ENCODE measurements at places on chromosomes 5 and 9.

DNA sequence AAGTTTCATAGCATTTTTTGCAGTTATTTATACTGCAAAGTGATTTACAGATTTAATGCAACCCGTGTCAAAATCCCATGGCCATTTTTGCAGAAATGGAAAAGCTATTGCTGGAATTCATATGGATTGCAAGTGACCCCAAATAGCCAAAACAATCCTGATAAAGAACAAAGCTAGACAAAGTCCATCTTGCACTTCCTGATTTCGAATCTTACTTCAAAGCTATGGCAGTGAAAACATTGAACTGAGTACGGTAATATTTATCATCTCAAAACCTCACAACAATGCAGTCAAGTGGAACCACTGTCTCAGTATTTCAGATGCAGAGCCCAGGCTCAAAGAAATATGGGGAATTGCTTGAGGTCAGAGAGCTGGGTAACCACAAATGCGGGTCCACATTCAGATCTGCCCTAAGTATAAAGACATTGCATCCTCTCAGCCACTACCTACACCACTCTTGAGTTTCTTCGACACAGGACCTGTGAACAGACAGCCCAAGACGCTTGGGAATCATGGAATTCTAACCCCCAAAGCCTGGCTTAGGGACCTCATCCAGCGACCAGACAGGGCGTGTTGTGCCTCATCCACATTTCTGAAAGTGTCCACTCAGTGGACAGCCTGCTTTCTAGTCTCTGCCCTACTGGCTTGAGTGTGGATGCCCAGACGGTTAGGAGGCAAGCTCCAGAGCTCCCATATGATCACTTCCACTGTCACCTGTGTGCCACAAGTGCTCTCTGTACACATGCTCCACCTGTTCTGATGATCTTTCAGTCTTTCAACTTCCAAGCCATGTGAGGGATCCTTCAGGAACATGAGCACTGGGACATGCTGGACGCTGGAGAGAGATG, 39.3 kb upstream of the KCNIP1 start:
- DNase-seq: no peak

DNA sequence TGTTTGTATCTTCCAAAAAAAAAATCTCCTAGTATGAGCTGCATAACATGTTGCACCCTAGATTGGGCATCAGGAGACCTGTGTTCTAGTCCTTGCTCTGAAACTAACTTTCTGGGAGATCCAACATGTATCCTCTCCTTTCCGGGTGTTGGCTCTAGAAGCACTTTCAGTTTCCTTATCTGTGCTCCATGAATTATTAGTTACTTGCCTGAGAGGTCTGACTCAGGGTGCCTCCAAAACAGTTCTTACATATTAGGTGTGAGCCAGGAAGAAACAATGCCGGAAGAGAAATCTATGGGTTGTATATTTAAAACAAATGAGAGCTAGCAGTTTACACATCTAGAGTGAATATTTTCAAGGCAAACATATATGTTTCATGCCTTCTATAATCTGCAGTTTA, 36.7 kb upstream of the SLC36A2 start:
- no peak for DNase-seq

- no peak for DNase-seq
Observed at GRCh38 chr5:68565427-68565826, 349.9 kb downstream of the PIK3R1 start.

GRCh38 chr9:111148052-111149017, 110.1 kb upstream of the LPAR1 start:
- DNase-seq: no peak

- peak; percentile 50 for DNase-seq
Observed at GRCh38 chr9:15299374-15299939, 7.6 kb downstream of the TTC39B start.

DNA sequence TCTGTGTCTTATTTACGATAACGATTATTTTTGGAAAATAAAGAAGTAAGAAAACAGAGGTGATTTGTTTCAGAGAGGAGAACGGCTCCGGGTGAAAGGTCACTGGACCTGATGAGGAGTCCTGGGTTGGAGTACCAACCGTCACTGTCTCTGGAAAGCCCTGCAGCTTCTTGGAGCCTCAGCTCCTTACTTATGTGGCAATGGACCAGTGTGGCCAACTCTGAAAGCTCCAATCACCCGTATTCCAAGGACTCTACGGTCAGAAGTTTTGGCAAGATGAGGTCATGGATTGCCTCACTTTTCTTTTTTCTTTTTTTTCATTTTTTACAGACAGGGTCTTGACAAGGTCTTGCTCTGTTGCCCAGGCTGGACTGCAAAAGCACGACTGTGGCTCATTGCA, 84.8 kb downstream of the KLF4 start:
- DNase-seq: no peak

DNA sequence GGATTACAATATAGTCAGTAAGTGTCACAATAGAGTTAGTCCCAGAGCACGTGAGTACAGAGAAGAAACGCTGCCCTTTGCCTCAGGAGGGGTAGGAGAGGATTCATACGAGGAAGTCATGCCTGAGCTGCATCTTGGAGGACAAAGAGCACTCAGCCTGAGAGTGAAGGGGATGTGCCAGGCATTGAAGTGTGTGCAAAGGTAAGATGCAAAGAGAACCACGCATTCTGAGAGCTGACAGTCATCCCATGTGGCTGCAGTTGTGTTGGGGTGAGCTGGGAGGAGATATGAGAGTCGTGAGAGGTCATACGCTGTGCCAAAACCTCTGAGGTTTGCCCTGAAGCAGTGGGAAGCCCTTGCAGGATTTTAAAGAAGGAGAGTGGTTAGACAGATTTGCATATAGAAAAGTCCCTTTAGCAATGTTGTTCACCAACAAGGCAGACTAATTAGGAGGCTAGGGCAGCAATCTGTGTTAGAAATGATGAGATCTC, 97.5 kb downstream of the PIP5K1B start:
- DNase-seq: peak; percentile 35

DNA sequence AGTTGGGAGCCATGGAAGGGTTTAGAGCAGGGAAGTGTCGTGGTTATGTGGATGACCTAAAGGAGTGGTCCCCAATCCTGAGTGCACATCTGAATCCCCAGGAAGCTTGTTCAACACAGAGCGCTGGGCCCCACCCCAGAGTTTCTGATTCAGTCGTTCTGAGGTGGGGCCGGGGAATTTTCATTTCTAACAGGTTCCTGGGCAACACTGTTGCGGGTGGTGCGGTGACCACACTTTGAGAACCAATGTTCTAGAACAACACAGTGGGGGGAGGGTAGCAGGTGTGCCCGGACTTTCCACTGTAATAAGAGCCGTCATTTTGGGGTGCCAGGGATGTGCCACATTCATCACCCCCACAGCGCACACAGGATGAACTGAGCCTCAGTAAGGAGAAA, 39.3 kb downstream of the DUSP1 start:
- DNase-seq: no peak

- no peak for DNase-seq
Observed at GRCh38 chr9:19446361-19446861, 37.6 kb downstream of the ACER2 start.

GRCh38 chr5:157463621-157464518, 3.9 kb downstream of the NIPAL4 start:
- no peak for DNase-seq

DNA sequence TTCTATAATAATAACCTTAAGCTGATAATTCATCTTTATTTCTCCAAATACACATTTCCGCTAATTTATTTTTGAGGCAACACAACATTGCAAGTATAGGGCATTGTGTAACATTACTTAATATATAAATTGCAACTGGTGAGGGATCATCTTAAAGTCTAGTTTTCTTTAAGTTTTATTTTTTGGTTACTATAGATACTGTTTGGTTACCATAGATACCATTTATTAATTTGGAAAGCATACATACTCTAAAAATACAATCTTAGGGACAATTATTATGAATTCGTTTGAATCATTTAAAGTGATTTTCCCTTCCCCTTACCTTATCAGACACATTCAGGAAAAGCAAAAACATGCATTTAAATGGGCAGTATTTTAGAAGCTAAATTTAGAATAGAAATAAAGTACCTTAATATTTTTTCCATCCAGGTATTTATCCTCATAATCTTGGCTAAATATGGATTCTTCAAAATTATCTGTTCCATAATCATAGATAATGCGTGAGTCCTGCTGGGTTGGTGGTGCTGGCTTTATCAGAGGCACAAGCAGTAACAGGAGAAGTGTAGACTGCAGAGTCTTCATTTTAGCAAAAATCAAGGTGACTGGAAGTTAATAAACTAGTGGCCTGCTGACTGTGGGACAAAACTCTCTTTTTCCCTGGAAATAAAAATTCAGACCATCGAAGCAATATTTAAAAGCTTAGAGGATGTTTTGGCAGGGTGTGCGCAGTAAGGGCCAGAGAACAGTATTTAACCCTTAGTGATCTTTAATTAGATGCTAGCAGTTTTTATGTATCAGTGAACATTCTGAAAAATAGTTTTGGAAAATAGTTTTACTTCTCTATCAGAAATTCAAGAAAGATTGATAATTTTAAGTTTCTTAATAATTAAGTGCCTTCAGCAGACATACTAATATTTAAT, 1.3 kb downstream of the OGN start:
- no peak for DNase-seq

DNA sequence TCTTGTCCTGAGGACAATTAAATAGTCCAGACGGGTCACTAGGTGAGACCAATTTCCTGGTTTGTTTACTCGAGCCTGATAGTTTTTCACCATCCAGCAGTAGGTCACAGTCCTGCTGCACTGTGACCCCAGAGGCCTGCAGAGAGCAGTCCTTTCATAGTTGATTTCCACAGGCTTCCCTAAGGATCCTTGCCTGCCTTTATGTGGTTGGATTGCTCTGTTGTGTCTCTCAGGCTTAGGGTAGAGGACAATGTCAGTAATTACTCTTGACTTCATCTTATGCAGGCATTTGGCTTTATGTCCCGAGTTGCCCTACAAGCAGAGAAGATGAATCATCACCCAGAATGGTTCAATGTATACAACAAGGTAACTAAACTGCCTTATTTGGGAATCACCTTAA, 9.0 kb upstream of the CATSPER3 start:
- DNase-seq: no peak

DNA sequence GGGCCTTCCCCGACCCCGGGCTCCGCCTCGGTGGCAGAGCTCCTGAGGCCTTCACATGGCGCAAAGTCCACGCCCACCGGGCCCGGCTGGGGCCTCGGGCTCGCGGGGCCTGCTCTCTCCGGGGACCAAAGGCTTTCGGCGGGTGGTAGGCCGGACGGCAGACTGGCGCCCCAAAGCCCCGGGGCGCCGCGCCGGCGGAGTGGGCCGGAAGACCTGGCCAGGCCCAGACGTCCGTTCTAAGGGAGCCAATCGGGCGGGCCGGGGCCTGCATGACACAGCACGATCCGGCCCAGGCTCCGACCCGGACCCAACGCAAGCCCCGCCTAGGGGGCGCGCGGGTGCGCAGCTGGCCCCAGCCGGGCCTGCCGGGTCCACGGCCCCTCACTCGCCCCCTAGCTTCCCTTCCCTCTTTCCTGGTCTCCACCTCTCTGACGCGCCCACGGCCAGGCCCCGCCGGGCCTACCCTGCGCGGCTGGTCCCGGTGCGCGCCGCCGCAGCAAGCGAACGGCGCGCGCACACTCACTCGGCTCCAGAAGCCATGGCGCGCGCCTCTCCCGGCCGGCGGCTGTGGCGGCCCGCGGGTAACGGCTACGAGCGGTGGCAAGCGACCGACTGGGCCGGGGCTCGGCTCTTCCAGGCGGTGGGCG, 488 bp downstream of the VCP start:
- peak; percentile 55 for DNase-seq

GRCh38 chr9:96152550-96152949, 149.4 kb downstream of the HSD17B3 start:
- DNase-seq: no peak

GRCh38 chr9:96140296-96141127, 161.5 kb downstream of the HSD17B3 start:
- no peak for DNase-seq

GRCh38 chr5:179192185-179192890, 132.2 kb downstream of the ZNF354C start:
- no peak for DNase-seq

GRCh38 chr5:138964647-138965201, 89.6 kb upstream of the LRRTM2 start:
- DNase-seq: no peak

- no peak for DNase-seq
Observed at GRCh38 chr5:16531063-16531648, 65.6 kb upstream of the ZNF622 start.

DNA sequence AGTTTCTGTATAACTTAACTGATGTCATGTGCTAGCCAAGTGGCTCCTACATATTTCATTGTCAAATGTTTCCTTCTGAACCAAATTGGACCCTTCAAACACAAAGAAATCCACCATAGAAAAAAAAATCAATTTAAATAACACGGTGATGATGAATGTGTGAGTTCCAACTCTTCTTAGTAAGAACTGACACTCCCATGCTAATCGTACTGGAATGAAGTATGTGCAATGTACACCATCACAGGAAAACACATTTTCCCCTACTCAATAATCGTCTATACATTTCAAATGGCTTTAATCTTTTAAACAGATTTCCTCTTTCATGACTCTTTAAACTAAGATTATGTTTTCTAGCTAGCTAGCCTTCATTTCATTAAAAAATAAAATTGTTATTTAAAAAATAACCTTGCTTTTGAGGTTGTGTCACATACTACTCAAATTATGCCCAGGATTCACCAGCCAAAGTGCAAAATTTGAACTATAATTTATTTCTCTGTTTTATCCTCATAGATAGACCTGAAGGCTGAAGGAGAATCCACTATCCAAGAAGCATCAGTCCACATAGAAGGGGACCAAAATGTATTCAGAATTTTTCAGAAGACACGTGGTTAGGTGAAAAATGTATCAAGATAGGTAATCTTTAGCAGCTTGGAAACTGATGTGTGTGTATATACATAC, 131.0 kb upstream of the ITGA1 start:
- no peak for DNase-seq

- DNase-seq: no peak
Observed at GRCh38 chr9:70011366-70011765, 32.3 kb upstream of the MAMDC2 start.

- DNase-seq: no peak
Observed at GRCh38 chr5:54887663-54888062, 97.7 kb downstream of the ESM1 start.

- DNase-seq: no peak
Observed at GRCh38 chr5:61441742-61442141, 109.7 kb downstream of the ZSWIM6 start.

- no peak for DNase-seq
Observed at GRCh38 chr5:15082096-15082495, 210.5 kb upstream of the ANKH start.
